ENCODE measurements at places on chromosomes 7 and 10.

DNA sequence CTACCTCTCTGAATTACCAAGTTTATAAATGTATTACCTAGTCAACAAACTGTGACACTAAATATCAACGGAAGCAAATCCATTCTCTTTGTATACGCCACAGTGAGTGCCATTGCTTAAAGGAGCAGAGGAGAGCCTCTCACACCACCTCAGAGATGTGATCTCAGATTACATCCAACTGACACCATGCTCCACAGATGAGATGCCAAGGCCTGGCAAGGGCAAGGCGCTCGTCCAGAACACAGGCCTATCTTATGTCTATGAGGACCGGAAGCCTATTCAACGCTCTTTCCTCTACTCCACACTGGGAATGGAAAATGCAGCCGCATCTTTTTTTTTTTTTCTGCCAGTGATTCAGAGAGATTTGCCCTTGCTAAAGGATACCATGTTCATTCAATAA lies 11.4 kb downstream of the PDIA4 start:
- no peak for DNase-seq

- peak; percentile 13 for DNase-seq
Observed at GRCh38 chr10:50497758-50498157, 126.0 kb downstream of the SGMS1 start.

- DNase-seq = no peak
Observed at GRCh38 chr7:115066050-115066449, 144.2 kb downstream of the MDFIC start.

DNA sequence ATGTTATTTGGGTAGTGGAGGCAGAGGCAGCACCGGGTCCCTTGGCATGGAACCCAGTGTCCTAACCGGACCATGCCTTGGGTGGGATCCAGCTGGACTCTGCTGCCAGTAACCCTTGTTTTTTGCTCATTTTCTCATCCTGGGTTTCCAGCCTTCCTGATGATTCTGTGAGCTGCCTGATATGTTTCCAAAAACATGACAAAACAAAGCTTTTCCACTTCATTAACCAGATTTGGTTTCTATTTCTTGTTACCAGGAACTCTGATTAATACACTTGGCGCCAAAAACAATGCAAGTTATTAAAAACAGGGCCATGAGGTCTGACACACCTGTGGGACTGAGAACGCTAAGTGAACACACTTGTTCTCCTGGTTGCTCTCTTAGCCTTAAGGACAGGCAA lies 32.8 kb upstream of the DLG5 start:
- DNase-seq = no peak

- DNase-seq = no peak
Observed at GRCh38 chr10:25982107-25982506, 48.1 kb downstream of the MYO3A start.

- no peak for DNase-seq
Observed at GRCh38 chr7:140062118-140062527, 628 bp downstream of the PARP12 start.
